ENCODE measurements at places on chromosomes 12 and 14.

- no peak for DNase-seq
Measured at GRCh38 chr12:22615963-22616501, 8.9 kb upstream of the ETNK1 start.

DNA sequence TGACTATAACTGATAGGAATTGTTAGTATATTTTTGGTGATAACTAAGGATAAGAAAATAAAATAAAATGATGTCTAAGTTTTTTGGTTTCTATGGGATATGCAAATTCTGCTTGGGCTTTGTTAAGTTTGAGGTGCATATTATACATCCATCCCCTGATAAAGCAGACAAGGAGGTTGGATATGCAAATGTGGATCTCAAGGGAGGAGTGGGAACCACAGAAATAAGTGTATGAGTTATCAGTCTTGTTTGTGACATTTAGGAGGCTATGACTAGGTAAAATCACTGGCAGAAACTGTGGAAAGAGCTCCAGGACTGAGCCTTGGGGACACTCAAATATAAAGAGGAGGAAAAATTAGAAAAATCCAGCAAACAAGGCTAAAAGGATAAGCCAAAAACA is 719.4 kb downstream of the RERGL start:
- DNase-seq: no peak

GRCh38 chr12:988646-989045 is 2.4 kb upstream of the ERC1 start:
- DNase-seq: no peak

GRCh38 chr12:62435303-62436163 is 31.1 kb upstream of the MON2 start:
- DNase-seq: no peak

GRCh38 chr12:53208877-53209463 is 1.9 kb upstream of the ITGB7 start:
- no peak for DNase-seq

- no peak for DNase-seq
Measured at GRCh38 chr12:112216223-112216622, 90.9 kb downstream of the TRAFD1 start.

GRCh38 chr14:90599748-90600507 is 203.1 kb downstream of the CALM1 start:
- peak; percentile 84 for DNase-seq
